Activated T-helper 2 cell treated with anti-CD3 and anti-CD28 coated beads, Interferon-gamma antibody, Interleukin-2, Interleukin-4, amounts not matched to agents 10 μg/mL and 5 μg/mL and 100 μg/mL, durations not matched to agents 14 hours and 24 hours and 36 hours (primary cell): ENCODE measurements at places on chromosomes 6 and 20.

- no peak for DNase-seq
Measured at GRCh38 chr6:36336779-36337241, at the start of gene BNIP5. TSS of gene BNIP5 (minus strand) at chr6:36336888. CDS start at chr6:36330690, 6,198 bp downstream.

- no peak for DNase-seq
Measured at GRCh38 chr20:2053615-2054014, 48.0 kb upstream of the STK35 start.

- DNase-seq = no peak
Measured at GRCh38 chr20:3116341-3116740, 31.8 kb upstream of the AVP start.

DNA sequence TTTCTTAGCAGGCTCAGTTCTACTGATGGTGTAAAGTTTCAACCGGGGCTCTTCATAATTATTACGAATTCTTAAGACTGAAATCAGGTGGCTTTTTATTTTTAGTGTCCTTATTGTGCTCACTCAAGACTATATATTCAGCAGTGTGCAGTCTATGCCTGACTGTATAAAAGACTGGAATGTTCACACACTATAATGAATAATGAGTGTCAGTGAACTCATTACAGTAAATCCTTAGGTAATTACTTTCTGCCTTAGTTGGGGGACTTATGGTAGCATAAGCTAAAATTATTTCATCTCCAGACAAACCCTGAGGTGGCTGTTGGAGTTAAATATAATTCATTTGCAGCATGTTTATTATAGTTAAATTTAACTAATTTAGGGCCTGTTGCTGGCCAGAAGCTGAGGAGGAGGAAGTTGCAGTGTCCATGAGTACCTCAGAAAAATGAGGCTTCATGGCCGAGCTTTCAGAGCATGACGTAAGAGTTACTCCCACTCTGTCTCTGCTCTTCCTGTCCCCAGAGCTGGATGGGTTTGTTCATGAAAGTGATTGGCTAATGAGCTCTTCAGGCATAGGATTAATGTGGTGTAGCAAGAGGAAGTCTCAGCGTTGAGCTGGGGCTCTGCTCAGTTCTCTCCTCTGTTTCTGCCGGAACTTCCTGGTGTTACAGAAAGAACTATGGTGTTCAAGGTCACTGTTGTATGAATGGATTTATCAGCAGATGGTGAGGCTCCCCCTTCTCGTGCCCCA lies 335.7 kb downstream of the NRN1 start:
- DNase-seq = no peak

DNA sequence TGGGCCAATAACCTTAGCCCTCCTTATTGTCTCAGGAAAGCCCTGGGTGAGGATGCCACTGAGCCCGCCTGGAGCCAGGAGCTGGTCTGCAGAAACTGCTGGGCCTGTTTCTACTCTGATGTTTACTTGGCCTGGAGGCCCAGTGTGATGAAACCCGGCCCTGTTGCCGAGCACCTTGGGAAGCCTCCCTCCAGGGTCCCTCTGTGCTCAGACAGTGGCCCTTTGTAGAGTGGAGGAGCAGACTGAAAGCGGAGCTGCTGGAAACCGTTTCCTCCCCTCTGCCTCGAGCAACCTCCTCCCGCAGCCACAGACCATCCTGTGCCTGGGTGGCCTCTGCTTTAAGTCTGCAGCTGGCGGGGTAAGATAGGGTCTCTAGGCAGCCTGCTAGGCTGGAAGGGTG lies 84.1 kb upstream of the EPB41L1 start:
- no peak for DNase-seq

GRCh38 chr20:62808211-62808865 lies 3.7 kb downstream of the OGFR start:
- peak; percentile 62 for DNase-seq

DNA sequence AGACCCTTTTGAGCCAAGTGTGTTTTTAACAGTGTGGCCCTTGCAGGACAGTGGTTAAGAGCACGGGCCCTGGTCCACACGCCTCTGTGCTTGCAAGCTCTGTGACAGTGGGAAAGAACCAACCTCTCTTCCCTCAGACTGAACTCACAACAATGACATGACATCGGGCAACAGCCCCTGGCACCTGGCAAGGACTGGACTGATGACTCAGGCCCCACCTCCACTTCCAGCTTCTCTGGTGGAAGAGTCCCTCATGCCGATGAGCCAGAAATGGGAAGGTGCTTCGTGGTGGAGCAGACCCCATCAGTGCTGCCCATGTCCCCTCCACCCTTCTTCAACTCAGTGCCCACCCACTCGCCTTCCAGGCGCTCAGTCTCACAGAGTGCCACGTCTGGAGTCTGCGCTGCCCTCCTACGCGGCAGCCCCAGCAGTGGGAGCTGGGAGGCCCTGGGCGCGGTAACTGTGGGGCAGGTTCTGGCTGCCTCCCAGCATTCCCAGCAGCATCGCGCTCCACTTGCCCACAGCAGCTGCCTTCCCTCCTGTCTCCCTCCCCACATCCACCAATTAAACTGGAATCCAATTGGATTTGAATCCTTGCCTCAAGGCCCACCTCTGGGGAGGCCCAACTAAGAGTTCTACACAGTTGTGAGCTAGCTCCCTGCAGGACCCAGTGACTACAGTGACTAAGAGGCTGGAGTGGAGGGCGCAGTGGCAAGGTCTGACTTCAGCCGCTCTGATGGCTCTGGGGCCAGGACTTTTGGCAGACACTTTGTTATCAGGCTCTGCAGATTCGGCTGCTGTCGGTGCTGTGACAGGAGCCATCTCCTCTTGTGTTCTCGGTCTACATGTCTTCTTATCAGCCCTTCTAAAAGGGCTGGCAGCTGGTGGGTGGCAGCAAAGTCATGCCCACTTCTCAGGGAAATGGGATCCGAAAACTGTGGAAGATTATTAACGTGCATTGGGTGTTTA lies 156.8 kb upstream of the MLN start:
- DNase-seq = no peak

GRCh38 chr6:139147628-139148027 lies 12.7 kb downstream of the HECA start:
- DNase-seq = no peak

DNA sequence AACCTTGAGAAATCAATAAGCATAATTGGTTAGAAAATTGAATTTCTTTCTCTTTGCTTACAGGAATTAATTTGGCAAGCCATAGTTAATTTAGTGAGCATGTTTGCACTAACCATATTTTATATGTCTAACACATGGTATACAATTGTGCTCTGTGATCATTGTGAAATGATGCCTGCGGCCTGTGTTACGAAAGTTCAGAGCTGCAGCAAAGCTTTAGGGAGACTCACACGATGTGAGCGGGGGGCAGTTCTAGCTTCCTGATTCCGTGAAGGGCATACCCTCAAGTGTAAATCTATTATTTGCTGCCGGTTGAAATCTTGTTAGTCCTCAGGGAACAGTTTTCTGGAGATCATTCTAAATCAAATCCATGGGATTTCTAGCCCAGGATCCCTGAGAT lies 25.5 kb upstream of the ADTRP start:
- DNase-seq = no peak

DNA sequence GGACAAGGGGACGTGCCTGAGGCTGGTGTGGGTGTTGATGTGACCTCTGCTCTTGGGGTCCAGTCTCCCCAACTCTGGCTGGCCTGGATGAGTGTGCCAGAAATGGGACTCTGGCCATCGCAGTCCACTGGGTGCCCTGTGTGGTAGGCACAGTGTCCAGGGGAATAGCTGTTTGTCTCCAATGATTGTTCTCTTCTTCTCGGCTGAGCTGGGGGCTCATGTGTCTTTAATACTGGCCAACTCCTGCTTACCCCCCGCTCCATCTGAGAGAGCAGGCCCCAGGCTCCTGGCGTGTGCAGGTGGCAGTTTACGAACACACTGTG lies 45.0 kb downstream of the RBM38 start:
- DNase-seq = no peak

- DNase-seq = no peak
Measured at GRCh38 chr6:13432526-13433184, 54.7 kb downstream of the GFOD1 start.

DNA sequence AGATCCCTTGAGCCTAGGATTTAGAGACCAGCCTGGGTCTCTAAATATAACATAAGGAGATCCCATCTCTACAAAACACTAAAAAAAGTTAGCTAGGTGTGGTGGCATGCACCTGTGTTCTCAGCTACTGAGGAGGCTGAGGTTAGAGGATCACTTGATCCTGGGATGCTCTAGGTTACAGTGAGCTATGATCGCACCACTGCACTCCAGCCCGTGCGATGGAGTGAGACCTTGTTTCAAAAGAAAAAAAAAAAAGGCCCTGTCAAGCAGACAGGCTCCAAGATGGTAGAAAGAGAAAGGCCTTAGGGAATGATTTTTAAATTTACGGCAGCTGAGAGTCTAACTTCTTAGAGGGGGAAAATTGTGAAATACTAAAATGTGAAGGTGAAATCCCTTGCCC lies 22.6 kb upstream of the NCOA3 start:
- no peak for DNase-seq
